ENCODE measurements at places on chromosomes 3 and 15. TPM values are rescaled to one million over a fixed set of nuclear protein-coding genes. Genes with fewer than 3 reads are reported as not detected.

Gene JAGN1
- 30.3 TPM for total RNA-seq

Gene WDR93
- 2.5 TPM for total RNA-seq

Gene LSMEM2
- total RNA-seq: 0.22 TPM

Gene SKOR1
- 0.57 TPM for total RNA-seq

Gene RBMS3
- 48.8 TPM for total RNA-seq

Gene SNX22
- 4.6 TPM for total RNA-seq

Gene LMAN1L
- total RNA-seq: not detected

Gene PRSS50
- 0.35 TPM for total RNA-seq

Gene DET1
- 6.8 TPM for total RNA-seq

Gene PPARG
- total RNA-seq: 19.2 TPM

Gene ACY1
- total RNA-seq: 68.1 TPM

Gene CD86
- total RNA-seq: 6.3 TPM

Gene GOLGA6L7
- total RNA-seq: not detected

Gene LRRC2
- total RNA-seq: 7.5 TPM

Gene SPESP1
- total RNA-seq: 4.1 TPM

Gene PCBP4
- 31.7 TPM for total RNA-seq

Gene STRA6
- total RNA-seq: 2.0 TPM

Gene C3orf80
- total RNA-seq: 0.63 TPM

Gene CYP1A2
- total RNA-seq: not detected

Gene ZKSCAN7
- 7.9 TPM for total RNA-seq

Gene CRYBG3
- total RNA-seq: 20.7 TPM

Gene KNG1
- total RNA-seq: 8.7 TPM

Gene THPO
- 0.85 TPM for total RNA-seq

Gene GRK7
- not detected for total RNA-seq

Gene A4GNT
- total RNA-seq: not detected

Gene TMCO5A
- not detected for total RNA-seq

Gene DUOX1
- 1.6 TPM for total RNA-seq

Gene ZNF385D
- total RNA-seq: 8.9 TPM

Gene RAB6B
- 17.7 TPM for total RNA-seq
